ENCODE measurements at places on chromosomes 2 and 18. TPM values are rescaled to one million over a fixed set of nuclear protein-coding genes. Genes with fewer than 3 reads are reported as not detected.

Gene POMC
- total RNA-seq, result 4.5 TPM

Gene CD8B2
- total RNA-seq, result not detected

Gene FIGN
- 17.7 TPM for total RNA-seq

Gene MRPL44
- total RNA-seq, result 21.1 TPM

Gene ASB18
- not detected for total RNA-seq

DNA sequence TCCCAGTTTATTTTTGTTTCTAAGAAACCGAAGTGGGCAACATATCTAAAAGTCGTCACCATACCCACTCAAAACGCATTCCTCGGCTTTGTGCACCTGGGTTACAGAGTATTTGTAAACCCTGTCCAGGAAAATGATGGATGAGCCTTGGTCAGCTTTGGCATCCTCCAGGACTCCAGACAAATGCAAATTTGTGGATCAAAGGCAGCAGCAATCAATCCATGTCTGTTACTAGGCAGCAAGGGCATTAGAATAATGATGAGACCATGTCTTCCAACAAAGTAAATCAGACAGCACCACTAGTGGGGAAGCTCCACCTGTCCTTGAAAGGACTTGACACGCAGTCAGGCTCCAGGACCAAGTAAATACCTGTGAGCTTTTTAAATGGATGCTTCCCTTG is 672.6 kb upstream of the GYPC start:
- no peak overlapping the region for H3K27ac ChIP-seq
- no peaks in the 10 kb centered on the region for H3K4me1 ChIP-seq
- no peak overlapping the region for H3K4me3 ChIP-seq
- no peak for DNase-seq
- H3K36me3 ChIP-seq, result no peaks in the 10 kb centered on the region

DNA sequence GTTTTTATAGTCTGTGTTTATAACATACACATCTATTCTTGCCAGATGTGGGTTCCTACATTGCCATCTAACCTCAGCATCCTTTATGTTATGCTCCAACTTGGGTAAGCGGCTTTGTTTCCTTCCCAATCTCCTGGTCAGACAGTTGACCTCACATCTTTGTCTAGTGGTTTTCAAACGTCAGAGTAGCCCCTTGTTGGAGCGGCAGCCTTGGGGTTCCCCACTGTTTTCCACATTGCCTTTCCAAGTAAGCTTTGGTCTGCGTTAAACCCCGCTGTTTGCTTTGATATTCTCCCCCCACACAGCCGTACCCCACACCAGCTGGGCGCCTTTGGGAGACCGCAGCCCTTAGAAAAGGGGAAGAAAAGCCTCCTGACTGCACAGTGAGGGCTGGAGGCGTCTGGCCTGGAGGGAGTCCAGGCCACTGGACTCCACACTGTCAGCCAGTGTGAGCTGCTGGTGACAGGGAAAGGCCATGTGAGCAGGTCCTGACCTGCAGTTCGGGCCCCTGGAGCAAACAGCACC is 83.3 kb downstream of the MALT1 start:
- no peak overlapping the region for H3K4me3 ChIP-seq
- H3K27me3 ChIP-seq, result no peaks in the 10 kb centered on the region
- no peak overlapping the region for H3K27ac ChIP-seq
- H3K36me3 ChIP-seq, result no peaks in the 10 kb centered on the region
- no peaks in the 10 kb centered on the region for H3K4me1 ChIP-seq

- no peak overlapping the region for H3K27ac ChIP-seq
- H3K4me1 ChIP-seq, result no peaks in the 10 kb centered on the region
- H3K4me3 ChIP-seq, result no peak overlapping the region
- H3K27me3 ChIP-seq, result no peaks in the 10 kb centered on the region
Measured at GRCh38 chr18:58572181-58572580, 56.7 kb downstream of the ALPK2 start.

DNA sequence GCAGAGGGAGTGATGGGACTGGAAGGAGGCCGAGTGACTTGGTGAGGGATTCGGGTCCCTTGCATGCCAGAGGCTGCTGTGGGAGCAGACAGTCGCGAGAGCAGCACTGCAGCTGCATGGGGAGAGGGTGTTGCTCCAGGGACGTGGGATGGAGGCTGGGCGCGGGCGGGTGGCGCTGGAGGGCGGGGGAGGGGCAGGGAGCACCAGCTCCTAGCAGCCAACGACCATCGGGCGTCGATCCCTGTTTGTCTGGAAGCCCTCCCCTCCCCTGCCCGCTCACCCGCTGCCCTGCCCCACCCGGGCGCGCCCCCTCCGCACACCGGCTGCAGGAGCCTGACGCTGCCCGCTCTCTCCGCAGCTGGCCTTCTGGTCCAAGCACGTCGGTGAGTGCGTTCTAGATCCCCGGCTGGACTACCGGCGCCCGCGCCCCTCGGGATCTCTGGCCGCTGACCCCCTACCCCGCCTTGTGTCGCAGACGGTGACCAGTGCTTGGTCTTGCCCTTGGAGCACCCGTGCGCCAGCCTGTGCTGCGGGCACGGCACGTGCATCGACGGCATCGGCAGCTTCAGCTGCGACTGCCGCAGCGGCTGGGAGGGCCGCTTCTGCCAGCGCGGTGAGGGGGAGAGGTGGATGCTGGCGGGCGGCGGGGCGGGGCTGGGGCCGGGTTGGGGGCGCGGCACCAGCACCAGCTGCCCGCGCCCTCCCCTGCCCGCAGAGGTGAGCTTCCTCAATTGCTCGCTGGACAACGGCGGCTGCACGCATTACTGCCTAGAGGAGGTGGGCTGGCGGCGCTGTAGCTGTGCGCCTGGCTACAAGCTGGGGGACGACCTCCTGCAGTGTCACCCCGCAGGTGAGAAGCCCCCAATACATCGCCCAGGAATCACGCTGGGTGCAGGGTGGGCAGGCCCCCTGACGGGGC is 4.6 kb downstream of the PROC start:
- H3K4me3 ChIP-seq, result no peak overlapping the region
- H3K4me1 ChIP-seq, result no peaks in the 10 kb centered on the region
- H3K27me3 ChIP-seq, result no peaks in the 10 kb centered on the region
- no peak for DNase-seq
- peaks cover 4% of the 10 kb centered on the region for H3K36me3 ChIP-seq
- no peak overlapping the region for H3K27ac ChIP-seq

- DNase-seq, result no peak
- no peaks in the 10 kb centered on the region for H3K36me3 ChIP-seq
- no peak overlapping the region for H3K4me3 ChIP-seq
- no peaks in the 10 kb centered on the region for H3K27me3 ChIP-seq
- H3K27ac ChIP-seq, result no peak overlapping the region
- H3K4me1 ChIP-seq, result no peaks in the 10 kb centered on the region
Measured at GRCh38 chr2:3601561-3602271, 6.8 kb downstream of the COLEC11 start.

GRCh38 chr2:29209551-29209950 is 94.3 kb downstream of the CLIP4 start:
- no peaks in the 10 kb centered on the region for H3K4me1 ChIP-seq
- H3K27ac ChIP-seq, result no peak overlapping the region
- peaks cover 10% of the 10 kb centered on the region for H3K36me3 ChIP-seq
- H3K4me3 ChIP-seq, result no peak overlapping the region
- DNase-seq, result no peak

- no peak overlapping the region for H3K4me3 ChIP-seq
- H3K27ac ChIP-seq, result no peak overlapping the region
- no peaks in the 10 kb centered on the region for H3K36me3 ChIP-seq
- DNase-seq, result no peak
Measured at GRCh38 chr2:17800693-17801458, 15.4 kb upstream of the MSGN1 start.

GRCh38 chr2:101520246-101520645 is 45.3 kb upstream of the RFX8 start:
- no peaks in the 10 kb centered on the region for H3K4me1 ChIP-seq
- DNase-seq, result no peak
- H3K36me3 ChIP-seq, result no peaks in the 10 kb centered on the region
- H3K4me3 ChIP-seq, result no peak overlapping the region
- H3K27ac ChIP-seq, result no peak overlapping the region
- no peaks in the 10 kb centered on the region for H3K27me3 ChIP-seq

DNA sequence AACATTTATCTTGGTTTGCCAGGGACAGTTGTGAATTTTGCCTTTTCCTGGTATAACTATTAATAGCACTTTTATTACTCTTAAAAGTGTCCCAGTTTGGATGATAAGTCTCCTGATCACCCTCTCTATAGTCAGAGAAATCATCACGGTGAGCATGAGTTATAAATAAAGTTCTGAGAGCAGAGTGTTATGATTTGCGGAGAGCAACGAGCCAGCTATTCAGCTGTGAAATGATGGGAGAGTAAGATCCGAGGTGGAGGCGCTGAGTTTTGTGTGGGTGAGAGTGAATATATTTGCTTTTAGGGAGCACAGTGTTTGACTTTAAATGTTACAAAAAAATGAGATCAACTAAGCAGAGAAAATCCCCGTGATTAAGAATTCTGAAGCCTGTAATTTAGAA is 179.6 kb downstream of the DSC3 start:
- no peak for DNase-seq
- H3K27me3 ChIP-seq, result no peaks in the 10 kb centered on the region
- H3K27ac ChIP-seq, result no peak overlapping the region
- no peaks in the 10 kb centered on the region for H3K36me3 ChIP-seq
- H3K4me1 ChIP-seq, result no peaks in the 10 kb centered on the region

DNA sequence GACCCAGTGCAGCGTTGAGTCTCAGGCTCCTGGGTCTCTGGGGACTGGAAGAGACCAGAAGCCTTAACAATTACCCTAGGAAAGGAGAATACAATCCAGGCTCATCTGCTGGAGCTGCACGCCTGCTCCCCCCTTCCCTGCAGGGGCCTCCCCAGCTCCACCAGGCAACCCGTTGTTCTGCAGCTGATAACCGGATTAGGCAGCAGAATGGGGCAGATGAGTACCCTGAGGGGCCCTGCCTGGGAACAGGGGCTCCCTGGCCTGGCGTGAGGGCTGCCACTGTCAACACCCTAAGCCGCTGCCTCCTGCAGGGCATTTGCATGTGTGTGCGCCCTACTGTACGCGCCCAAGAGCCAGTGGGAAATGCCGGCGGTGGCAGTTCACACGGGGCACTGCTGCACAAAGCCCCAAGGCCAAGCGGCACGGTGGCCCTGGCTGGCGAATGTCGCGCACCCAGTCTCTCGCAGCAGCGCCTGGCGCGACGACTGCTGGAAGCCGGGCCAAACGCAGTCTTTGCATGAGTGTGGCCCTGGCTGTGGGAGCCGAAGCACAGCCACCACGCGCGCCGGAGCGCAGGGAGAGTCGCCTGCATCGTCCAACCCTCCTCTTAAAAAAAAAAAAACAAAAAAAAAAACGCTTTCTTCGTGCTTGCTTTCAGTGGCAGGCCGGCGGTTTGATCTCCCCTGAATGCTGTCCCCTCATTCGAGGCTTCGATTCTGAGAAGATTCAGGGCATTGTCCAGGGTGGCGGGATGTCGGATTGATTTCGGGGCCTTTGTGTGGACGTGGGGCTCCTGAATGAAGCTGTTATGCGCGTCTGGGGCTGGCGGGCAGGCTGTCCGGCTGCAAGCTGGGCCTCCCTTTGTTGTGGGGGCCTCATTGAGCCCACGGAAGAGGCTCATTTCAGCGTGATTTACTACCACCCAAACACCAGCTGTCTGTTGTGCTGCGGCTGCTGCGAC is 63.8 kb downstream of the SETBP1 start:
- H3K4me3 ChIP-seq, result no peak overlapping the region
- no peaks in the 10 kb centered on the region for H3K27me3 ChIP-seq
- H3K36me3 ChIP-seq, result no peaks in the 10 kb centered on the region
- H3K27ac ChIP-seq, result no peak overlapping the region
- H3K4me1 ChIP-seq, result peaks cover 16% of the 10 kb centered on the region

DNA sequence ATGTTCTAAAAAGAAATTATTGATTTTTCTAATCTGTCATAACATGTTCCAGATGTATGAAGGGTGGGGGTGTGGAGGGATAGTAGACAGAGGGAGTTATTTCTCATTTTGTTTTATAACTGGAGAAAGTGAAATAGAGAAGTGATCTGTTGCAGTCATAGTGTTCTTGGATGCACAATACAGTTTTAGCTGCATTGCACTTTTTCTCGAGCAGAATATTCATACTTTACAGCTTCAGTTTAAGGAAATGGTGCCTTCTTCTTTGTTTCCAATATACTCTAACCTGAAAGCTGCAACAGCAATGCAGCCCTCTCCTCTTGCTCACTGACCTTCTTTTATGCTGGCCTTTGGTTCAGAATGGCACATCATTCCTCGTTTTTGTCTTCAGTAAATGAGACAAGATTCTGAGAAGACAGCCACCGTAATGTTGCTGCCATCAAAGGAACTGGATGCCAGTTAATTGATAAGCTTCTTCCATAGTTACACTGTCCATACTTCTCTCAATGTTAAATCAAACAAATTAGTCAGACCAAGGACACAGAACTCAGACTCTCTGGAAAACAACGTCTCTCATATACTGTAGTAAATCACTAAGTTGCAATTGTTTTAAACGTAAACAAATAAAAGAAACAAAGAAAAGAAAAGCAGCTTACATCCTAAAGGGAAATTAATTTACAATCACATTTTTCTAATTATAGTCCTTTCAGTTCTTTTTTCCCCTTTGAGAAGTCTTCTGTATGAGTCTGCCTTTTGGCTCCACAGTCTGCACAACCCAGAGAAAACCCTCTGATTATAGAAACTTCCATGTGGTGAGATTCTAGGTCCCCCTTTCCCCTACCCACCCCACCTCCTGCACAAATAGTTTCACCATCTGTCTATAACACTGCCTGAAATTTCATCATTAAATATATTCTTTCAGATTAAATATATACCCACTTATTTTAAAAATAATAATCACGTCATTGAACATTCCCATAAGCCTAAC is 97.4 kb upstream of the UGP2 start:
- no peaks in the 10 kb centered on the region for H3K36me3 ChIP-seq
- H3K4me3 ChIP-seq, result no peak overlapping the region
- H3K27me3 ChIP-seq, result no peaks in the 10 kb centered on the region

- no peak overlapping the region for H3K27ac ChIP-seq
- H3K36me3 ChIP-seq, result no peaks in the 10 kb centered on the region
- DNase-seq, result no peak
Measured at GRCh38 chr18:78720456-78721237, 259.0 kb upstream of the SALL3 start.

GRCh38 chr2:40243581-40244187 is 208.2 kb downstream of the SLC8A1 start:
- no peaks in the 10 kb centered on the region for H3K36me3 ChIP-seq
- DNase-seq, result no peak
- H3K4me1 ChIP-seq, result no peaks in the 10 kb centered on the region
- no peaks in the 10 kb centered on the region for H3K27me3 ChIP-seq
- H3K4me3 ChIP-seq, result no peak overlapping the region
- H3K27ac ChIP-seq, result no peak overlapping the region

- no peak overlapping the region for H3K27ac ChIP-seq
- H3K4me1 ChIP-seq, result no peaks in the 10 kb centered on the region
- DNase-seq, result no peak
- no peak overlapping the region for H3K4me3 ChIP-seq
- H3K27me3 ChIP-seq, result no peaks in the 10 kb centered on the region
Measured at GRCh38 chr2:150325656-150326314, 161.7 kb downstream of the RND3 start.

DNA sequence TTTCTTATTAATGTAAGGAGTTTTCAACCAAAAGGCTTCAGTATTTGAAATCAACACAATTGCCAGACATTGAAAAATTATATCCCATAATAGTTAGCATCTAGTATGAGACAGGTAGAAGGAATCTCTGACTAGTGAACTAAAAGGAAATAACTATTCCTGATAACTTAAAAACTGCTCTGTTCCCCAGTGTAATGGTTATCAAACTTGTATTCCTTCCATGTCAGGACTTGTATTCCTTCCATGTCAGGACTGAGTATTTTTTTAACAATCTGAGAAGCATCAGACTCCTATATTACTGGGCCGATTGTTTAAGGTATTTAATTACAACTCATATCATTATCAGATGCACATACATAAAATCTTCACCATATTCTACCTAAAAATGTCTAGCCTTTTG is 238.5 kb downstream of the HNMT start:
- DNase-seq, result no peak
- no peaks in the 10 kb centered on the region for H3K27me3 ChIP-seq
- no peak overlapping the region for H3K4me3 ChIP-seq
- H3K36me3 ChIP-seq, result no peaks in the 10 kb centered on the region
- no peak overlapping the region for H3K27ac ChIP-seq
